Osteocyte (in vitro differentiated cells): ENCODE measurements at places on chromosomes 2 and 18.

- DNase-seq: no peak
Measured at GRCh38 chr18:63177259-63177658, 142.3 kb downstream of the BCL2 start.

DNA sequence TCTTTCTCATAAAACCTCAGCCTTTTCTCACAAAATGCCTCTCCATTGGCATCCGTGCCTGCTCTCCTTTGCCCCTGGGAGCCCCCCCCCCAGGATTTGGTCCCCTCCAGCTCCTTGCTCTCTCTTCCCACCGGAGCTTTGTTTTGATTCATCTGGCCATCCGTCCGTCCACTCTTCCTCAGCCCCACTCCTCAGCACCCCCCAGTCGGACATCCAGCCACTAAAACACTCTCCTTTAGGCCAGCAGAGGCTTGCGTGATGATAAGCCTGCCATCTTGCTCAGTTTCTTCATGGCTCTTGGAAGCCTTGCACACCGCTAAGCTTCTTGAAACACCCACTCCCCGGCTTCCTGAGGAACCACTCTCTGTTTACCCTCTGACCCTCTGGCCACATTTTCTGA is 31.5 kb upstream of the GNAL start:
- no peak for DNase-seq

DNA sequence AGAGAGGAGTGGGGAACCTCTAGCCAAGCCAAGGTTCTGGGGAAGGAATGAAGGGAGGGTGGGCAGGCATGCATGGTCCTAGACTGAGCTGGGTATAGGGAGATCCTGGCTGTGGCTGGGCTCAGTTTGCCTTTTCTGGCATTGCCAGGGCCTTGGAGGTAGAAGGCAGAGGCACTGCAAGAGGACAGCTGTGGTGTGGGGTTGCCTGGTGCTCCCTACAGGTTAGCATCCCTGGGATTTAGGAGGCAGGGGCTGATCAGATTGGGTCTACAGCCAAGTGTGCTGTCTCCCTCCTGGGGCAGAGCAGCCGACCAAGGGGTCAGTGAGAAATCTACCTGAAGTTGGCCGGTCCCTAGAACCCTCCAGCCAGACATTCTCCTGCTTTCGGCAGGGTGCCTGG is 15.9 kb downstream of the ABCG8 start:
- peak; percentile 66 for DNase-seq

DNA sequence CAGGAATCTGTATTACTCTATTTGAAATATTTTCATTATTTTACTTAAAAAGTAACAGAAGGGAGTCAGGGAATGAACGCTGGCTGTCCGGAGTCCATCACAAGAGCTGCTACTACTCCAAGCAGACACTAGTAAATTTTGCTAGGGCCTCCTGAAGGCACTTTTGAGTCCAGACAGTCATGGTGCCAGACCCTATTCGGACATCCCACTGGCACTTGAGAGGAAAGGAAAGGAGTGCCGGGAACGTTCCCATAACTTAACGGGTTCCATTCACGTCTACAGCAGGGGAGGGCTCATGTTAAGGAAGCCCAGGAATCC is 563 bp upstream of the GMCL1 start:
- DNase-seq: no peak

- no peak for DNase-seq
Measured at GRCh38 chr2:191204433-191204832, 40.8 kb upstream of the MYO1B start.

DNA sequence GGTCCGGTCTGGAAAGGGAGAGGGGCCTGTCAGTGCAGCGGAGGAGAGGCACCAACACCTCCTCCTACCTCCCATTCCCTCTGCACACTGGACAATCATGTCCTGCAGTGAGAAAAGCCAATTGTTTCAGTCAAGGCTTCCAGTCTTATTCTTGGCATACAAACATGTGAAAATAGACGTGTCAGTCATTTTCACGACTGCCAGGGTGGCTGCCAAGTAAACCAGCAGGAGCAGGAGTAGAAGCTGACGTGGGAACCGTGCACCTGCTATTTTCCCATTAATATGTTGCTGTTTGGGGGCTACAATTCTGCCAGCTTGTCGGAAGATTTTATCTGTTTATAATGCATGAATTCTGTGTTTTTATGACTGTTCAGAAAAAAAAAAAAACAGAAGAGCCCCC is 202.3 kb downstream of the SPP2 start:
- DNase-seq: no peak

DNA sequence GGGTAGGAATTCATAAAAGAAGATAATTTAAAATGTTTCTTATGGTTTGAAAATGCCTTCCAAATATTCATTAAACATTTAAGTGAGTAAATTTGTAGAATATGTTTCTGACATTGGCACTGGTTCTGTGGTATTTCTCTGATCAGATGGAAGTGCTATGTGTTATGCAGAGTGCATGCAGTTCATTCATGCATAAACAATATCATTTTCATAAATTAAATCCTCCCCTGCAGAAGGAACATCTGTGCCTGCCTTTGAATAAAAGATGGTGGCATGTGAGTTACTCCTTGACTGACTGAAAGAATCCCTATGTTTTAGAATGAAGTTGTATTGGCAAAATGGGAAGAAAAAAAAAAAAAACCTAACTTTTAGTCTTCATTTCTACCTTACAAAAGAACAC is 5.9 kb downstream of the NEUROD1 start:
- DNase-seq: no peak

- no peak for DNase-seq
Measured at GRCh38 chr2:127527001-127527804, 914 bp upstream of the IWS1 start.

- DNase-seq: no peak
Measured at GRCh38 chr2:24018241-24018640, 8.4 kb downstream of the MFSD2B start.

- DNase-seq: no peak
Measured at GRCh38 chr2:32061973-32062861, 1.1 kb upstream of the SPAST start.

DNA sequence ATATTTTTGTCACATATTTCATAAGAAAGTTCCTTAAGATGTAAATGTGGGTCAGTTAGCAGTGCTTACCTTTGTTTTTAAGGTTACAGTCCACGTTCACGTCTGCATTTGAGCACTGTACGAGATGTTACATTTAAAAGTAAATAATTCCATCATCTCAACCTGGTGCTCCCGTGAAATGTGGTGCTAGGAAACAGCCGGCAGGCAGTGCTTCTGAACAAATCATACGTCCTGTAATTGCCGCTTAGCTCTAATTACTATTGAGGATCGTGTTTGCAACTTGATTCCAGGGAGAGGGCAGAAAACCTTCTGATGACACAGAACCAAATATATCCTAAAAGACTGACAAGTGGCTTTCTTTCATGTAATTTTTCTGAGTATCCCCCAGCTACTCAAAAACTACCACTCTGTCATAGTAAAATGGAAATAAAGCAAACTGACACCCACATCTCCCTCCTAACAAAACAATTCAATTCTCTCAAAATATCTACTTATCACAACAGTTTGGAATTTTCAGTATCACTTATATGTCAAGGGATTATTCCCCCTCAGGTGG is 297.8 kb upstream of the SESTD1 start:
- no peak for DNase-seq
